GM20000 (cell line): ENCODE measurements at places on chromosomes 1 and 21.

GRCh38 chr1:205028924-205029323, 14.1 kb upstream of the CNTN2 start:
- no peak for DNase-seq

- no peak for DNase-seq
These were observed 58.0 kb downstream of the FAAP20 start for GRCh38 chr1:2136386-2137235.

DNA sequence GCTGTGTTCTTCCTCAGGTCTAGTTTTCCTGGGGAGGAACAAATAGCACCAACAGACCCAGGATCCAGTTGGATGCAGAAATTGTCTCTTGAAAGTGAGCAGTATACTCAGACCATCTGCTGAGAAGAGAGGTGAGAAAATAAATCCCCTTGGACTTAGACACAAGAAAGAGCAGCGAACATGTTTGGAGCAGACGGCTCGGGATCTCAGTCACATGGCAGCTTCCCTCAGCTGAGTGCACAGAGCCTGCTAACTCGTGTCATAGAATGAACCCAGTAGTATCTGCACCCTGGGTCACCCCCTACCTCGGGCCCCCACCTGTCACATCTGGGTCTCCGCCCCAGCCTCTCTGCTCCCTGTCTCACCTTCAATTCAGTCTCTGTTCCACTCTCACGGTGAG, 115.6 kb downstream of the CCDC185 start:
- DNase-seq, result no peak

DNA sequence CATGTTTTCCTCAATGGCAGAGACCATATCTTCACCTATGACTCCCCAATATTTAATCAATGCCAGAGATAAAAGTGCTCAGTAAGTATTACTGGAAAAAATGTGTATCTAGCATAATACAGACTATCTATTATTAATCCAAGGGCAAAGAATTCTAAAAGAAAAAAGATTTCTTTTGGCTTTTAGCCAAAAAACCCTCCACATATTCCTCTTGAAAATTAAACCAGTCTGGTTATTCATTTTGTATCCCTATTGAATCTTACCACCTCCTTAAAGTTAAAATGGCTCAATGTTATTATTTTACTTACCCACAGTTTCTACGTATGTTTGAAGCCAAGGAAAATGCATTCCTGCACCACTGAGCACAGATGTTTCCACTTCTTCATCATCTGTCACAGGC, 1.6 kb downstream of the TAF1A start:
- DNase-seq, result no peak

DNA sequence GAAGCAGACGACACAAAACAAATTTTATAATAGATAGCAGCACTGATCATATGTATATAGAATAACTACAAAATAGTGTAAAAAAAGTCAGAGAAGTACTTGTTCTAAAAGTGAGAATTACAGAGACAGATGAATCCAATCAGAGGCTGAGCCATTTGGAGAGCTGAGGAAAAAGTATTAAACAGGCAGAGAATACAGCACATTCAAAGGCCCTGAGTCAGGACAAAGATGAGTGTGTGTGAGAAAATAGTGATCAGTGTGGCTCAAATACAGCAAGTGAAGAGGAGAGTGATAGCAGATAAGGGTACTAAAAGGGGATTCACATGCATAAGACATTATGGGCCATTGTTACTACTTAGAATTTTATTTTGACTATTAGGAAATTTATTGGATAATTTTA, 430.6 kb upstream of the BRINP3 start:
- no peak for DNase-seq

DNA sequence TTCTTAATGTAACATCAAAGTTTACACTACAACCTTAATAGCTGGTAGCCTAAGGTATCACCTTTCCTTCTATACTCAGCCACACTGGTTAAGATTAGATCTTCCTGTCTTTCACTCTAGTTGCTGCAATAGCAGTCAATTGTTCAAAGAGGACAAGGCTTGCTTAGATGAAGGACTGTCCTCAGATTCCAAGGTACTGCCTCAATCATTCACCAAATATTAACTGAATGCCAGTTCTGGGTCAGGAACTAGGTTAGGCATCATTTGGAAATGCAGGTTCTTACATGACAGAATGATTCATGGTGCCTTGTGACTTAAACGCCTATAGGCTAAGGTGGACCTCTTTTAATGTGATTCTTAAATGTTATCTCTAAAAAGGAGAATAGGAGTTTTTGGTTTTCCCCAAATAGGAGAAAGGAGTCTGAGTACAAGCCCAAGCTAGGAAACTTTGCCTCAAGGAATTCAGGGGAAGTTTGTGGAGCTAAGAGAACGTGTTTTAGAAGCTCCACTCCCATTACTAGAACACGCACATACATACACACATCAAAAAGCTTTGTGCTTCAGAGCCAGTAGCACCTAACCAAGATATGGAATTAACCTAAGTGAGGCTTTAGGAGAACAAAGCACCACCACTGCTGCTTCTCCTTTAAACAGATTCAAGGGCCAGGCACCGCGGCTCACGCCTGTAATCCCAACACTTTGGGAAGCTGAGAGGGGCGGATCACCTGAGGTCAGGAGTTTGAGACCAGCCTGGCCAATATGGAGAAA, 8.5 kb upstream of the WDR47 start:
- DNase-seq, result no peak

- no peak for DNase-seq
These were observed 134.0 kb downstream of the MIS18A start for GRCh38 chr21:32144851-32145250.

GRCh38 chr1:32774950-32775634, 42.1 kb downstream of the YARS1 start:
- DNase-seq, result no peak

- no peak for DNase-seq
These were observed 23.5 kb downstream of the LAMB3 start for GRCh38 chr1:209628618-209629299.

DNA sequence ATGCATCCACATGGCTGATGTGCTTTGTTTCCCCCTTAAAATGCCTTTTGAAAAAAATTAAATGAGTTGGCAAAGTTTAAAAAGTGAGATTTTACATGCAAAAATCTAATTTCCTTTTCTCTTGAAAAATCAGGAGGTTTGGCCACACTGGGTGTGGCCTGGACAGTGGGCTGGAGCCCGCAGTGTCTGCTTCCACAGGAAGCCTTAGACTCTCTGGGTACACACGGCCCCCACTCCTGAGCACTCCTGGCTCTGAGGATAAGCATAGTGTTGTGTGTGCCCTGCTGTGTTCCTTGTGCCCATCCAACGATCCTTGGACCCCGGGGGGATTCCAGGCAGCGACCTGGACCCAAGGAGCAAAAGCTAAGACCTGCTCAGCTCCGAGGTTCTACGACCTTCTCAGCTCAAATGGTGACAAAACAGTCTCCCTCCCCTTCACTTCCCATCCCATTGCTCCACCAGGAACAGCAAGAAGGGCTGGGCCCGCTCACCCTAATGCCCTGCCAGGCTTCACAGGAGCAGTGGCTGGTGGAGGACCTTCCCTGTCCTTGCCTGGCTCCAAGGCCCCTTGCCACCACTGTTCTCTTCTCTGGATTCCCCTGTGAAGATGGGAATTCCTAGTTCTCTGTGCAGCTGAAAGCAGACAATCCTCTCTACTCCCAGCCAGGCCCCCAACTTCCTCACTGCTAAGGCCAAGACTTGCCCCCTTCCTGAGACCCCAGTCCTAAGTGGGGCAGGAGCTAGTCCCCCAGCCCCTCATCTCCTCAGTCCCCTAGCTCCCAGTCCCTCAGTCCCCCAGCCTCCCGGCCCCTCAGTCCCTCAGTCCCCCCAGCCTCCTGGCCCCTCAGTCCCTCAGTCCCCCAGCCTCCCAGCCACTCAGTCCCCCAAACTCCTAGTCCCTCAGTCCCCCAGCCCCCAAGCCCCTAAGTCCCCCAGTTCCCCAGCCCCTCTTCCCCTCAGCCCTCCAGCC, 395.8 kb downstream of the PTPRU start:
- no peak for DNase-seq

GRCh38 chr1:174786760-174787159, 213.0 kb upstream of the CACYBP start:
- peak; percentile 43 for DNase-seq

DNA sequence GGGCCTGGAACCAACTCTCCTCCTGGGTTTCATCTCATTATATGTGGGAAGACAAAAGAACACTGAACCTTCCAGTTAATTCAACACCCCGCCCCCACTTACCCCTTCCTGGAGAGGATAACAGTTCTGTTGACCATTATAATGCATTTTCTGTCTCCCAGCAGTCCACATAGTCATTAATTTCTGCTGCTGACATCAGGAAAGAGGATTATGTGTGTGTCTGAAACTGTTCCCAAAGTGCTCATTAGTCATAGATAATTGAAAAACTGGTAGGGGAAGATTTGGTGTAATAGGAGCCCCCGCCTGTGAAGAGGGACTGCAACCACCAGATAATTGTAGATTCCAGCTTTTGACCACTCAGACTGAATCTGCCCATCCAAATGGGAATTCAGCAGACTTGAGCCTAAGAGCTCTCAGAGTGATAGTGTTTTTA, 208.7 kb downstream of the FGGY start:
- DNase-seq, result no peak

DNA sequence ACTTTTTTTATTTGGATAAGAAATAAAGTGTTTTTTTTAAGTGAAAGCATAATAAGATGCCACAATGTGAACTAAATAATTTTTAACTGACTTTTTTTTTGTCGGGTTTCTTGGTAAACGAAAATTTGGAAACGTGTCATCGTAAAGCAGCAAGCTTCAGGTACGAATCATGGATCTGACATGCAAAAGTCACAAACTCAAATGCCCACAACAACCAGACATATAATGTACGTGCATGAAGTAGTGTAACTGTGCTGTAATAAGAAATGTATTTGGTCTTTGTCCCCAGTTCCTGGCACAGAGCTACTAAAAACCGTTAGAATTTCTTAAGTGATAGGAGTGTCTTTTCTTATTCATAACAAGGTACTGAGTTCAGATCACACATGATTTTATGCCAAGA, 44.3 kb upstream of the LRRC7 start:
- DNase-seq, result no peak

DNA sequence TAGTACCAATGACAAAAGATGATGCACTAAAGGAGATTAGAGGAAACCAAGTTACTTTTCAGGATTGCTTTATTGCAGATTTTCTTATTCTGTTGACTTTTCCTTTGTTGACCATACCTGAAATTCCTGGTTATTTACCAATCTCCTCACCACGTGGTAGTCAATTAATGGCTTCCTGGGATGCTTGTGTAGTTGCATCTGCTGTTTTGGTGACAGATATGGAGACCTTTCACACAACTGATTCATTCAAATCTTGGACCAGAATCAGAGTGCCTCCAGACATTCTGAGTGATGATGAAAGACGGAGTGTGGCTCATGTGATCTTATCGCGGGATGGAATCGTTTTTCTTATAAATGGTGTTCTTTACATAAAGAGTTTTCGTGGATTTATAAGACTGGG, 91.3 kb downstream of the CATSPERE start:
- DNase-seq, result no peak

- DNase-seq, result no peak
These were observed 15.1 kb downstream of the ABCG1 start for GRCh38 chr21:42234041-42234440.

DNA sequence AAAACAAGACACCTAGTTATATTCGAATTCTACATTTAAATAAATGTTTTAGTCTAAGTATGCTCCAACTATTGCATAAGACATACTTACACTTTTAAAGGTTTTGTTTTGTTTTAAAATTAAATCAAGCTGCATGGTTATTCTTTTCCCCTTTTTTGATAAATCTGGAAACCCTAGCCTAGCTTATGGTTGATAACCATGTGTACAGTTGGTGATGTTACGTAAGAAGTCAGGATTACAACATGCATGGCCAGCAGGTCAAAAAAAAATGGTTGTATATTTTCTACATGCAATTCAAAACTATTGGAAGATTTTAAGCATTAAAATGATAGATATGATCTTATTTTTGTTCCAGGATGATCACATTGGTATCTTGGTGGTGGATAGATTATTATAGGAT, 1600.6 kb downstream of the PLA2G4A start:
- DNase-seq, result no peak

- peak; percentile 10 for DNase-seq
These were observed 17.7 kb upstream of the TRNAU1AP start for GRCh38 chr1:28535180-28535579.

- DNase-seq, result peak; percentile 48
These were observed 295.0 kb downstream of the OMA1 start for GRCh38 chr1:58251430-58252073.

- DNase-seq, result peak; percentile 69
These were observed 27.6 kb downstream of the SKI start for GRCh38 chr1:2255420-2256369.

- peak; percentile 46 for DNase-seq
These were observed 32.2 kb downstream of the BATF3 start for GRCh38 chr1:212667223-212668139.

DNA sequence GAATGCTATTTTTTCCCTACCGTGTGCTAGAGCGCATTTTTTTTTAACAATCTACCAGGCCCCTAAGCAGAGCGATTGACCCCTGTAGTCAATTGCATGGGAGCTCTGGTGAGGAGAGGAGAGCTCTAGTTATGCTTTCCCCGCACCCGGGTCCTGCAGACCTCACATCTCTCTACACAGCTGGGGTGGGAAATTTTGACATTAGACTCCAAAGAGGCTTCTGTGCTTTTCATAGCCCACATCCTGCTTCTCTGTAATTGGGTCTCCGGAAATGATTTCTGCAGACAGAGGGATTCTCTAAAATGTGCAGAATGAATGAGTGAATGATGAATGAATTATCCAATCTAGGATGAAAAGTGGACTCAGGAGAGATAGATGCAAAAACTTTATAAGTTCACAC, 41.5 kb upstream of the DUSP10 start:
- DNase-seq, result no peak

DNA sequence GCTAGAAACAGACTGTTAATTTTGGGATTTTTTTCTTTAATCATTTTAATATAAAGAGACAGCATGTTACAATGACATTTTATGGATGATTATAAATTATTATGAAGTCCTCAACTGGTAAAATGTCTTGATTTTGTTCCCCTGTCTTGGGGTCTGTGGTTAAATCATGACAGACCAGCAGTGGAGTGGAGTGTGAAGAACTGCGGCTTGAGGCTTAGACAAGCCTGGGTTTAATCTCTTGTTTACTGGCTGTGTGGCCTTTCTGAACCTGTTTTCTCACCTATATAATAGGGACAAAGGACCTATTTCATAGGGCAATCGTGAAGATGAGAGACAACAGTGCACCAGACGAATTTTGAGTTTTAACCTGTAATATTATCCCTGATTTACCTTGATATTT, 1.8 kb upstream of the UMODL1 start:
- no peak for DNase-seq

- no peak for DNase-seq
These were observed 230.8 kb downstream of the HMCN1 start for GRCh38 chr1:185964946-185965345.

GRCh38 chr1:6037338-6037762, 8.3 kb upstream of the KCNAB2 start:
- DNase-seq, result peak; percentile 67

- no peak for DNase-seq
These were observed 13.0 kb downstream of the SOX13 start for GRCh38 chr1:204085876-204086275.
